Umbilical cord (tissue), 2 donors: ENCODE measurements at places on chromosomes 6 and 20.

- DNase-seq = no peak
Observed at GRCh38 chr6:147043994-147044477, 160.2 kb upstream of the STXBP5 start.

- peak; percentile 8 for DNase-seq
Observed at GRCh38 chr20:21509597-21510371, 4.1 kb downstream of the NKX2-2 start.

DNA sequence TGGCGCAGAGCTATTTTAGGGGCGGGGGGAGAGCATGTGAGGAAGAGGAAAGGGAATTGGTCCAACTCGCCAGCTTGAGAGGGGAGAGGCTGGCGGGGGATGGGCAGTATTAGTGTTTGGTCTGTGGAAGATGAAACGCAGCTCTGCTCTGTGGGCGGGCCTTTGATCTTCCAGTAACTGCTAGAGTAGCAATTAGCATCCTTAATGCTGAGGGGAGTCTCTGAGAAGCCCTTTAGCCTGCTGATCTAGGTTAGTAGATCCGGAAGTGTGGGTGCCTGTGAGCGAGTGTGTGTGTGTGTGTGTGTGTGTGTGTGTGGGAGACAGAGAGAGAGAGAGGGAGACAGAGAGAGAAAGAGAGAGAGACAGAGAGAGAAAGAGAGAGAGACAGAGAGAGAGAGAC lies 117.2 kb upstream of the BACH2 start:
- peak; percentile 77 for DNase-seq

- peak; percentile 20 for DNase-seq
Observed at GRCh38 chr6:108118810-108119768, 44.5 kb upstream of the OSTM1 start.

- peak; percentile 40 for DNase-seq
Observed at GRCh38 chr6:141152951-141153350, 979.8 kb upstream of the GJE1 start.

GRCh38 chr6:127446356-127446755 lies 12.8 kb downstream of the KIAA0408 start:
- no peak for DNase-seq

DNA sequence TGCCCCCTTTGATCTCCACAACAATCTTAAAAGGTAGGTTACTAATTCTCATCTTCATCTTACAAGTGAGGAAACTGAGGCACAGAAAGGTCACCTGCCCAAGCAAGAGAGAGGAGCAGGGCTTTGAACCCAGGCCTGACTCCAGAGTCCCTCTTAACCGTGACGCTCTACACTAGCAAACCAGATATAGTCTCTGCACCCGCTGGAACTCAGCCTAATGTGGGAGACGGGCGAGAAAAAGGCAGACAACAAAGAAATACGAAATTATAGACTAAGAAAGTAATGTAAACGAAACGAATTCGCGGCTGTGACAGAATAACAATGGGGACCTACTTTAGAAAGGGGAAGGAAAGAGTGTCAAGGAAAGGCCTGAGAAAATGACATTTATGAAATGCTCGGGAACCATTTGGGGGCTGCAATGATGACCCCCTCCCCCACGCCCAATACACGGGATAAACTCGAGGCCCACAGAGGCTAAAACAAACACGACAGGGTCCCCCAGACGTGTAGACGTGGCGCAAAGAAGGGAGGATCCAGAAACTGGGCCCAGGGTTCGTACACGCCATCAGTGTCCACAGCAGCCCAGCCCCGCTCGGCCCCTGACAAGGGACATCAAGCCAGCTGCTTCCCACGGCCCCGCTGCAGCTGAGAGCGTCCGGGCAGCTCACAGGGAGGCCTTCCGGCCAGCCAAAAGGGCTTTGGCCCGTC lies 637 bp downstream of the TRPC4AP start:
- DNase-seq = no peak

GRCh38 chr6:168989421-168989820 lies 264.2 kb downstream of the THBS2 start:
- peak; percentile 50 for DNase-seq

DNA sequence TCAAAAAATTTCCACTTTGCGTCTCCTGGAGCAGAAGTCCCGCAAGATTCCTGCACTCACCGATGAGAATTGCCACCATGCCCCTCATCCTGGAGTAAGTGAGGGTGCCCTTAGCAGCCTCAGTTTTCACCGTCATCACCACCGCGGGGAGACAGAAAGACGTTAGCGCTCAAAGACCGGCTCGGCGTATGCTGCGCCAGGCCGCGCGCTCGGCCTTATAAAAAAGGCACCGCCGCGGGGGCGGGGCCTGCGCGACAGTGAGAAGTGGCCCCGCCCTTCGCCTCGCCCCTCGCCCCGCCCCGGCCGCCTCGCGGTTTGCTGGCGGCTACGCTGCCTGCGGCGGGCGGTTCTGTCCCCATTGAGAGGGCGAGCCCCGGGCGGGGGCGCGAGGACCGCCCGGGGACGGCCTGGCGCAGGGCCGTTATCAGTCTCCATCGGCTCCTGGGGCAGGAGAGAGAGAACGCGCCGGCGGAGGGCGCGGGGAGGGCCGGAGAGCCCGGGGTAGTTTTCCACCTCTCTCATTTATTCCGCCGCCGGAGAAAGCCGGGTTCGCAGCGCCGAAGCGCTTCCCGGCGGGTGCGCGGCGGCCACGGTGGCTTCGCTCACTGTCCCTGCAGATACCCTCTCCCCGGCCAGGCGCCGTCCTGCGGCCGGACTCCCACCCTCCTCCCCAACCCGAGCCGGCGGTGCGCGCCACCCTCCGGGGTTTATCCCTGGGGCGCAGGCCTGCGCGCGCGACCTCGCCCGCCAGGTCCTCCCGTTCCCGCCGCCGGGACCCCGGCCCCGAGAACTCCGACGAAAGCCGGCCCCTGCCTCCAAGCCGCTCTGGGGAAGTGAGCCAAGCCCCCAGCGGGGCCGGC lies 122.5 kb upstream of the SLC2A12 start:
- DNase-seq = peak; percentile 94

DNA sequence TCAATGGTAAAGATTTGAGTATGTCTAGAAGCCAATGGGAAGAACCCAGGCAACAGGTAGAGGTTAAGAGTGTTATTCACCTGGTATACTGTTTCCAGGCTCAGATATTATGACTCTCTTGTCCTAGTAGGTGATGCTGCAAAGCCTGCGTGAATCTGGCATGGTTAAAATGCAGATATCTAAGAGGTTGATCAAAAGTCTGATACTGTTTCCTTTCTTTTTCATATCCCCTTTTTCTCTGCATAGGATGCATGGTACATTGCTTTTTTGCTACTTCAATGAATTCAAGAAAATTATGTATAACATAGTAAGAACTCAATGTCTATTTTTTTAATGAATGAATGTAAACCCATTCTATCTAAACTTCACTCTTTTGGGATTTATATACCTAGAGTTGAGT lies 284.3 kb upstream of the KHDRBS2 start:
- no peak for DNase-seq

DNA sequence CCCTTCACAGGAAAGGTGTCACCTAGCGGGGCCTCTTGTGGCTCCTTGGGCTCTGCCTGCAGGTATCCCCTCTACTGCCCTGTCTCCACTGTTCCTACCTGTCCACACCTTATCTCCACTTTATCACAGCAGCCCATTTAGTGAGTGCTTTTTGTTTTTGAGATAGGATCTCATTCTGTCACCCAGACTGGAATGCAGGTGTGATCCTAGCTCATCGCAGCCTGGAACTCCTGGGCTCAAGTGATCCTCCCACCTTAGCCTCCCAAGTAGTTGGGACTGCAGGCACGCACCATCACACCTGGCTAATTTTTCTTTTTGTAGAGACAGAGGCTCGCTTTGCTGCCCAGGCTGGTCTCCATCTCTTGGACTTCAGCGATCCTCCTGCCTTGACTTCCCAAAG lies 48.0 kb downstream of the BCAS4 start:
- no peak for DNase-seq

DNA sequence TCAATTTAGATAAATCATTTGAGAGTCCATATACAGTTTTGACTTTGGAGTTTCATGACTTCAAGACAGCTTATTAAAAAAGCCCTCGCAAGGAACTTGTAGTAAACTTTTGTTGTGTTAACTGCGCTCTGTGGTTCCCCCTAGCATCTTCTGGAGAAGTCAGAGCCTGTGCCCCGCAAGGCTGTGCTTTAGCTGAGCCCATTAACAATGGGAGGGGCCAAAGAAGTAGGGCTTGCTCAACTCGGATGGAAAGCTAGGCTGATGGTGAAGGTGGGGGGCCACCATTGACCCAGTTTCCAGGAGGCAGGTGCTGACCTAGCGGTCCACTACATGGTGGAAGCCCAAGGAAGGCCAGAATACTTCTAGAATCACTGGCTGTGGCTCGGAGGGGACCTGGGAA lies 29.3 kb upstream of the OVOL2 start:
- DNase-seq = no peak

- no peak for DNase-seq
Observed at GRCh38 chr6:56790414-56790813, 147.7 kb upstream of the DST start.

DNA sequence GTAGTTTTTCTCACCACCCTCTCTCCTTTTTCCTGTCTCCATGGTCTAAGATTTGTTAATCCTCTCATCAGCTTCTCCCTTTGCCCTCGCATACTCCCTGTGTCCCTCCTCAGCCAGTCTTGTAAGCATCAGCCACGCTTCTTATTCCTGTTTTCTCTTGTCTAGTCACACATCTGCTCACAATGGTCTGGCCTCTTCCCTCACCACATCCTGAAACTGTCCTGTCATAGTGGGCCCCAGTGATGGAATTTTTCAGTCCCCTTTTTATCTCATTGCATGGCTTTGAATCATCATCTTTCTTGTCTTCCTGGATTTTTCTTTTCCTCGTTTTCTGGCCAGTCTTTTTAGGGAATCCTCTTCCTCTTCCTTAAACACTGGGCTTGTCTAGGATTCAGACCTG lies 57.2 kb downstream of the GFRA4 start:
- DNase-seq = no peak

GRCh38 chr6:27834384-27834783 lies 77.8 kb downstream of the OR2B2 start:
- no peak for DNase-seq

DNA sequence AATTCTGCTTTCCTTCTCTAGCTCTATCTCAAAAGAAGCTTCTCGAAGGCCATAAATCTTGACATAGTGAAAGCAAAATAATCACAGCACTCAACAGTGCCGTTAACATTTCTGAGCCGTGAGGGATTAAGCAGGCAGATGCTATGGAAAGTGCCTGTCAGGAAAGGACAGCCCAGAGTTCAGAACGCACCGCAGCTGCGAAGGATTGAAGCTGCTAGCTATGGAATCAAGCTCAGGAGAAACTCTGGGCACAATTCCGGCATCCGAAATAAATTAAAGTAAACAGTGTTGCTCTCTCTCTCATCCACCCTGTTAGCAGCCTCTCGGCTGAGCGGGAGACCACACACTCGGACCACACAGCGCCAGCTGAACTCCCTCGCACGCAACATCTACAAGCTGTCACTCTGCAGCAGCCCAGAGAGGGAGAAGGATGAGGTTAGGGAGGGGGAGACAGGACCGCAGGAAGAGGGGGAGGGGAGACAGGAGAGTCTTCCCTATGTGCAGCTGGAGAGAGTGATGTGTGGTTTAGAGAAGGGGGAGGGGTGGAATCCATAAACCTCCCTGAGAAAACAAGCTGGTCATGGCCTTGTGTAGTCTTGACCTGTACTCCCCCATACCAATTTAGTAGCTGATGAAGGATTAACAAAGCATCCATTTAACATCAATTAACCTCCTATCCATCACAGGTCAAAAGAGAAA lies 9.0 kb downstream of the EXOC2 start:
- DNase-seq = peak; percentile 81

DNA sequence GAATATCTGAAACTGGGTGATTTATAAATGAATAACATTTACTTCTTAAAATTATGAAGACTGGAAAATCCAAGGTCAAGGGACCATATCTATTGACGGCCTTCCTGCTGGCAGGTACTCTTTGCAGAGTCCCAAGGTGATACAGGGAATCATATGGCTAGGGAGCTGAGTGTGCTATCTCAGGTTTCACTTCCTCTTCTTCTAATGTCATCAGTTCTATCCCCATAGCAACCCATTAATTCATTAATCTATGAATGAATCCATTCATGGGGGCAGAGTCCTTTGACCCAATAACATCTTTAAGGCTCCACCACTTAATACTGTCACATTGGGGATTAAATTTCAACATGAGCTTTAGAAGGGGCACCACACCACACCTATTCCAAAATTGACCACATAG lies 772.0 kb downstream of the HACE1 start:
- DNase-seq = no peak

DNA sequence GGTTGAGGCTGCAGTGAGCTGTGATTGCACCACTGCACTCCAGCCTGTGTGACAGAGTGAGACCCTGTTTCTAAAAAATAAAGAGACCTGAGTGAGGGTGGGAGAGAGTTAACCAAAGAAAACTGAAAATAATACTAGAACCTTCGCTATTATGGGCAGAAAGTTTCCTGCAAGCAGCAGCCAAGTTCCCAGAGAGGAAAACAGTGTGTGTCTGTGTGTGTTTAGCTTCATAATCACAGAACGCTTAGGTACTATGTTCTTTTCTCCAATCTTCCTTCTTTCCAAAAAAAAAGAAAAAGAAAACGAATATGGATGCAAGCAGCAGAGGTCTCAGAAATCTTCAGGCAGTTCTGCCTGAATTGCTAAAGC lies 170.0 kb downstream of the LY86 start:
- DNase-seq = no peak

DNA sequence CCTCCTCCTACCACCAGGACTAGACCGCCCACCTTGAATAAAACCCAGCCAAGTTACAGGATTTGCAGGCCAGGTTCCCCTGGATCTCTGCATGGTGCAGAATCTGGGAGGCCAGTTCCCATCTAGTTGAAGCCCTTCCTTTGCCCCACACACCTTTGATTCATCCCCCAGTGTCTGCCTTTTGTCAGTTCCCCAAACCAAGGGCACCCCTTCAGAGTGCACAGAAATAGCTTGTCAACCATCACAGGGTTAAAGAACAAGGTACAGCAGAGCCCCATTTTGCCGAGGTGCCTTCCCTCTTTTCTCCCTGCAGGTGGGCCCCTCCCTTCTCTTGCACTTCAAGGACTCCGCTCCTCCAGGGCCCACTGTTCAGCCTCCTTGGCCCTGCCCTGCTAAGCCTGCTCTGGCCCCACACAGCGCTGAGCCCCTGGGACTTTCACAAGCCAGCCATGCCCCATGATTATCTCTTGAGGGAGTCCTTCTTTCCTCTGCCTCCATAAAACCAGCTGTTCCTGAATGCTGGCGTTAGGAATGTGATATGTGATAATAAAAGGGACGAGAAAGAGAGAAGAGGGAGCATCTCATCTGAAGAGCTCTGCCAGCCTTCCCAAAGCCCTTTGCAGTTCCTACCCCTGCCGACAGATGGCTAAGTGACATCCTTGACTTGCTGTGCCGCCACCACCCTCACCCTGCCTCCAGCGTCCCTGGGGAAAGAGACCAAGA lies 280.3 kb downstream of the CDC5L start:
- DNase-seq = no peak
